ENCODE measurements at places on chromosomes 11 and 22.

- DNase-seq, result no peak
Observed at GRCh38 chr11:40722179-40722795, 737.2 kb downstream of the LRRC4C start.

DNA sequence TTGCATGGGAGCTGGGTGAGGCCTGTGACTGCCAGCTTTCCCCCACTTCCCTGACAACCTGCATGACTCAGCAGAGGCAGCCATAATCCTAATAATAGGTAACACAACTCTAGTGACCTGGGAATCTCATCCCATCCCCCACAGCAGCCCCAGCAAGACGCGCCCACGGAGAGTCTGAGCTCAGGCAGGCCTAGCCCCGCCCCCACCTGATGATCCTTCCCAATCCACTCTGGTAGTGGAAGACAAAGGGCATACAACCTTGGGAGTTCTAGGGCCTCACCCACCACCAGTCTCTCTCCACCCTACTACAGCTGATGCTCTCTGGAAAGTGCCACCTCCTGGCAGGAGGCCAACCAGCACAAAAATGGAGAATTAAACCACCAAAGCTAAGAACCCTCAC lies 60.3 kb downstream of the CWF19L2 start:
- DNase-seq, result no peak

- no peak for DNase-seq
Observed at GRCh38 chr22:31995046-31995445, 48.0 kb upstream of the SLC5A1 start.

DNA sequence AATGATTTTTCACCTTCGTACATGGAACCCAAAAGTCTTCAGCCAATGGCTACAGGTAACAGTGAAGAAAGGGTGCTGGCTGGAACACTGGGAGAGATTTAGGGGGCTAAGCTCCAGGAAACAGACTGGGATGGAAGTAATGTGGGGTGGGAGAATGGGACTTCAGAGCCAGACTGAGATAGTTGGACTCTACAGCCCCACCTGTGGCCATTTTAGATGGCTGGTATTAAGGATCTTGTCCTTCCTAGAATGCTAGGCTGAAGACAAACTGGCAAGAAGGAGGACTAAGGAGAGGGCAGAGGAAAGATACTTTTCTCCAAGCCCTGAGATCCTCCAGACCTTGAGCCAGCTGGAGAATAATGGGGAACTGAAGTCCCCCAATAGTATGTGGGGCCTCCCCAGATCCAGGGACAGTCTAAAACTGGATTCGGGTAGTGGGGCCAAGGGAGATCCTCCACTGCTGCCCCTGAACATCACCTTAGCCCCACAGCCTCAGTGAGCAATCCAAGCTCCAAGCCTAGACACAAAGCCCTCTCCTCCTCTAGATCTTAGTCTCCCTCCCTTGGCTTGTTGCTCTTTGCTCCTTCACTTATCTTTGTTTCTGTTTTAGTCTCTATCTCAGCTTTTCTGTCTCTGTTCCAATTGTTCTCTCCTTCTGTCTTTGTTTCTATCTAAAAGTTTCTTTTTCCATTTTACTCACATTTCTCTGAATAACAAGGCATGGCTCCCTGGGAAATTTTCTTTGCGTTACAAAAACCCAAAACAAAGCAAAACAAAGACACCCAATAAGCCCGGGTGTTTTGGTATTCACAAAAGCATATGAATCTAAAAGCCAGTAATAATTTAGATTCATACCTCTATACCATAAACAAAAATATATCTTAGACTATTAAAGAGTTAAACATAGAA lies 16.2 kb upstream of the RRAS2 start:
- no peak for DNase-seq

GRCh38 chr11:10993186-10993585 lies 135.3 kb upstream of the ZBED5 start:
- no peak for DNase-seq

DNA sequence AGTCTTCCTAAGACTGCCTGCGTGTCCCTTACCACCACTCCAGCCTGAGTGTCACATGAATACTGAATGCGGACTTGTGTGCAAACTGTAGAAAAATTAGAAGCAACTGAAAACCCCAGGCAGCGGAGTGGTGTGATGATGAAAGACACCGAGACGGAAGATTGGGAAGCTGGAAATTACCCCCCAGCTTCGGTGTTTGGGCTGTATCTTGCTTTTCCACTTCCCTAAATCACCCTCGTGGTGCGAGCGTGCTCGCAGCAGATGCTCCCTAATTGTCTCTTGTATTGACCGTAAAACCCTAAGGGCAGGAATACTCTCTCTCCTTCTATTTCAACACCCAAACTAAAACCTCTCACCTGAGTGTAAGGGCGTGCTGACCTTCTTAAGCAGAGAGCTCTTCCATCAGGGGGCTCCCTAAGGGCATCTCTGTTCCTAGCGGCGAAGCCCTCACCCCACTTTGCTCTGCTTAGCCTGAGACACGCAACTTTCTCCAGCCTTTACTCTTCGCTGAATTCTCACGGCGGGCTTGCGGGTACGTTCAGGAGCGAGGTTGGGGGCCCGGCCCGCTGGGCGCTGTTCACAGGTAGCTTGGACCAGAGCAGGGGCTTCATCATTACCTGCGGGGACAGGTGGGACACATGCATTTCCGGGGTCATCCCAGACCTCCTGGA lies 62.4 kb downstream of the CRYBB2 start:
- no peak for DNase-seq

- DNase-seq, result peak; percentile 72
Observed at GRCh38 chr11:104668797-104669463, 229.3 kb downstream of the CASP12 start.

DNA sequence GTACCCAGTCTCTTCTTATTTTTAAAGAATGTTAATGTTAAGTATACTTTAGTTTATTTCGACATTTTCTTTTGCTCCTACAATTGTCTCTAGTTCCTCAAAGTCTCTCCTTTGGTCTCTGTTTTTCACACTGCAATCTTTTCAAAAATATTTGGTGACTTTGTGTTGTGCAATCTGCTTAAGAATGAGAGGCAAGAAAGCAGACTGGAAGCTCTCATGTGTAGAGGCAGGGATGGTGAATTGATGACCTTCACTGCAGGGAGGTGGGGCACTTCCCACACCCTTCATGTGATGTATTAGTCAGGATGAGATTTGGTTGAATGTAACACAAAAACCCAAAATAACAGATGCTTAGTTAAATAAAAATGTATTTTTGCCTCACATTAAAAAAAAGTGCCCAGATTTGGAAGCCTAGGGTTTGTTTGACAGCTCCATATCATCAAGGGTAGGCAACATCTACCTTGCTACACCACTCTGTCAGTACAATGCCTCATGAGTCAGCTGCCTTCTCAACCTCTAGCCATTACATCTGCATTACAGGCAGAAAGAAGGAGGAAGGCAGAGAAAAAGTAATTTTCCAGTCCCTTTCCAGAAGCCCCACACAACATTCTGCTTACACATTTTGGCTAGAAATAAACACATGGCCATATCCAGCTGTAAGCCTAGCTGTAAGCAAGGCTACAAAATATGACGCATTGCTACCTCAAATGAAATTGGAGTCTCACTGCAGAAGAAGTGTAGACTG lies 3.8 kb upstream of the MMP27 start:
- no peak for DNase-seq

GRCh38 chr11:109401545-109401944 lies 20.4 kb upstream of the C11orf87 start:
- DNase-seq, result no peak

DNA sequence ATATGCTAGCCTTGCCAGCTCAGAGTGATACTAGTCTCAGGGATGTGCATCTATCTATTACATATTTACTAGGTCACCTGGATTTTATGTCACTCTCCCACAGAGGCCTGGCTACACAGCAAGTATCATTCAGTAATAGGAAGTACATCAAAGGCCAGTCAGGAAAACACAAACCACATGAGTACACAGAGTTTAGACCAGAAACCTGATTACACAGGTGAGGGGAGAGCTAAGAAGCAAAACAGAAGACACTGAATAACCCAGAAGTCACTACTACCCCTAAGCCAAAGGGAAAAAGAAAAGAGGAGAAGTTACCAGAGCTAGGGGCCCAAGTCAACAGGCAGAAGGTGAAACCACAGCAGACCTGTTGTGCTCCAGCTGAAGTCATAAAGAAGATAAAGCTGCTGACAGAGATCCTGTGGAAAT lies 13.3 kb downstream of the LPXN start:
- no peak for DNase-seq

DNA sequence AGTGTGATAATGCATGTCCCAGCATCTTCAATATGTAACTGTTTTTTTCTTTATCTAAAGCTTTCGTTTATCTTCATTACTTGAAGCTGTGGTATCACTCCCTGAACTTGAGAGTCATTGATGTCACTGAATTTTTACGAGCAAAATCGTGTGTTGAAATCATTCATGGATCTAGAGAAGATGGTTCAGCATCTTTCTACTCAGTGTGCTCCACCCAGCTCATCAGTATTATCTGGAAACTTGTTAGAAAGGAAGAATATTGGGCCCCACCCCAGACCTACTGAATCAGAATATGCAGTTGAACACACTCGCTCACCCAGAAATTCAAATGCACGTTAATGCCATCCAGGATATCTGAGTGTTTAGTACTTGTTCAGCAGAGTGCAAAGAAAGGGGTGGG lies 8.3 kb downstream of the CDON start:
- no peak for DNase-seq

GRCh38 chr22:48482771-48483170 lies 1344.9 kb downstream of the BRD1 start:
- no peak for DNase-seq

DNA sequence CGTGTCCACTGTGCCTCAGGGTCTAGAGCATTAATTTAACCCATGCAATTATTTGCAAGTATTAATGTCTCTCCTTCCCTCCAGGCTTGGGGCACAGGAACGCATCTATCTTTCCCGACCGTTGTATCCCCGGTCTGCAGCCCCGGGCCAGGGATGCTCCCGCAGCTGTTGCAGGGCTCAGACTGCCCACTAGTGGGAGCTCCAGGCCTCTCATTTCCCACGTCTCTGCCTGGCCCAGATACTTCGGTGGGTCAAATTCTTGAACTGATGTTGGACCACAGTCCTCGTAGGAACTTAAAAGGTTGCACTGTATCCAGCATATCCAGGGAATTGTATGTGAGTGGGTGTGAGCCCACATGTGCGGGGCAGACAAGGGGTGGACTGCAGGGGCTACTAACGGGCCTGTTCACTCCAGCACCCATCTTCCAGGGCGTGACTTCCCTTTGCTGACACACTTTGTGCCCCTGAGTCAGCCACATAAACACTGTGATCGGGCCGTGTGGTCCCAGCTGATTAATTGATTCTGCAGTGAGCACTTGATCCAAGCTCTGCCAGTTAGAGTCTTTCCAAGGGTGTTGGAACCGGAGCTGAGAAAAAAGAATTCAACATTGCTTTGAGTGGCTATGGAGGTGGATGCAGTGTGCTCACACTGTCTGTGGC lies 451.3 kb downstream of the TBC1D22A start:
- DNase-seq, result no peak

DNA sequence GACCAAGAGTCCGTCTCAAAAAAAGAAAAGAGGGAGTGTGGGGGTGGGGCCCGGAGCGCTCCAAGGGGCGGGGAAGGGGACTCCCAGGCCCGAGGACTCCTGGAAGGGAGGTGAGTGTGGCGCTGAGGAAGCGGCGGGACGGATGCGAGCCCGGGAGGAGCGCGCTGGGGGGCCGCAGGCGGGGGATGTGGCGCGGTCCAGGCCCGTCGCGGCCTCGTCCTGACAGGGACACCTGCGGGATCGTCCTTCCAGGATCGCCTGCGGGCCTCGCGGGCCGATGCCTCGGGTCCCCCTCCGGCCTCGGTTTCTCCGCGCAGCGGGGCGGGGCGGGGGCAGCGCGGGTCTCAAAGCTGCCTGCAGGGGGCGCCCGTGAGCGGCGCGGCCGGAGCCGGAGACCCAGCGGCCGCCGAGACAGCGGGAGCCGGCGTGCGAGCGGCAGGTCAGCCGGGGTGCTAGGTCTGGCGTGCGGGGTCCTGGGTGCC lies 3.8 kb upstream of the ADORA2A start:
- no peak for DNase-seq

- no peak for DNase-seq
Observed at GRCh38 chr11:83671289-83671688, 385.1 kb upstream of the CCDC90B start.

- DNase-seq, result no peak
Observed at GRCh38 chr11:12239804-12240371, 129.5 kb downstream of the MICAL2 start.

- no peak for DNase-seq
Observed at GRCh38 chr11:117197516-117198456, 1.4 kb upstream of the TAGLN start.

- no peak for DNase-seq
Observed at GRCh38 chr11:116461789-116462188, 311.0 kb downstream of the BUD13 start.

- DNase-seq, result no peak
Observed at GRCh38 chr22:37812869-37813678, 5.3 kb downstream of the GCAT start.

DNA sequence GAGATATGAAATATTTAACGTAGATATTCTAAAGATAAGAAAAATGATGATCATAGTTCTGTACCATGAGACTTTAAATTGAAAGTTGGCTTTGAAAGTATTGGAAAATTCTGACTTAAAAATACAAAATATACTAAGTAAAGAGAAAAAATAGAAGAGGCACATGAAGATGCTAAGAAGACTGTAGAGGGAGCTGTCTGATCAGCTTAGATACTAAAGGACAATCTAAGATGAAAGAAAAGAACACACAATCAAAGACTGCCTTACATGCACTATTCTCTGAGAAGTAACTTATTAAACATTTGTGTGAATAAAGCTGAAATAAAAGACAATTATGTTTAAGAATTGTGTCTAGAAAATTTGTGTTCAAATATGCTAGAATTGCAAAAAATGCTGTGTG lies 55.1 kb downstream of the RBMXL2 start:
- DNase-seq, result no peak

DNA sequence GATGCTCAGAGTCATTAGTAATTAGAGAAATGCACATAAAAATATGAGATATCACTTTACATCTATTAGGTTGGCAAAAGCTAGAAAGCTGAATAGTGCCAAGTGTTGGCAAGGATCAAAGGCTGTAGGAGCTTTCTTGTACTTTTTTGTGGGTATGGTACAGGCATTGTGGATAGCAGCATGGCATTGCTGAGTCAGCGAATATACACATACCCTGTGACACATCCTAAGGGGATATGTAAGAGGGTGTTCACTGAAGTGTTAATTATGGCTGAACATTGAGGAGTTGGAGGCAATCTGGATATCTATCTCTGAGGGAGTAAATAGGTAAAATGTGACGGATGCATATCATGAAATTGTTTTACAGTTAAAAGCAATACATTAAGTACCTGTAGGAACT lies 27.0 kb upstream of the IL18BP start:
- no peak for DNase-seq
